ENCODE measurements at places on chromosomes 3 and 15.

- no peak for DNase-seq
Observed at GRCh38 chr15:88661041-88661700, 22.4 kb downstream of the ISG20 start.

DNA sequence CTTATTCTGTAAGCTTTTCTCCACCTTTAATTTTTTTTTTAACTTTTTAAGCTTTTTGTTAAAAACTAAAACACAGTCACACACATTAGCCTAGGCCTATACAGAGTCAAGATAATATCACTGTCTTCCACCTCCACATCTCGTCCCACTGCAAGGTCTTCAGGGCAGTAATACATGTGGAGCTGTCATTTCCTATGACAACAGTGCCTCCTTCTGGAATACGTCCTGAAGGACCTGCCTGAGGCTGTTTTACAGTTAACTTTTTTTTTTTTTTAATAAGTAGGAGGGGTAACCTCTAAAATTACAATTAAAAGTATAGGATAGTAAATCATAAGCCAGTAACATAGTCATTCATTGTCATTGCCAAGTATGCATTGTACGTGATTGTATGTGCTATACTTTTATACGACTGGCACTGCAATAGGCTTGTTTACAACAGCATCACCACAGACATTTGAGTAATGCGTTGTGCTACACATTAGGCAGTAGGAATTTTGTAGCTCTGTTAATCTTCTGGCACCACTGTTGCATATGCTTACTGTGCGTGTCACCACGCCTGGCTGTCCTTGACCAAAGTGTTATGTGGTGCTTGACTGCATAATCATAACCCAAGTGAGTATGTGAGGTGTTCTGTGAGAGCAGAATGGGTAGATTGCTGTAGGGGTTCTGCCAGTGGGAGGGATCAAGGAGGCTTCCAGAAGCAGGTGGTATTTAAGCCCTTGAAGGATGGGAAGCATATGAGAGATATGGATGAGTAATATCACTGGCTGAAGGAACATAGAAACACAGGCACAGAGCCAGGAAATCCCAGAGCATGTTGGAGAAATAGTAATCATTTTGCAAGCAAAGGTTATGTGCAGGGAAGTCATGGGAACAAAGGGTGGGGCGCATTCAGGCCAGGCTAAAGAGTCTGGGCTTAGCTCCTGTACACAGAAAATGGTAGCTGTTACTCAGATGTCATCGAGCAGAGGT is 18.3 kb downstream of the FBXO22 start:
- no peak for DNase-seq

- no peak for DNase-seq
Observed at GRCh38 chr15:61521953-61522352, 292.9 kb upstream of the RORA start.

DNA sequence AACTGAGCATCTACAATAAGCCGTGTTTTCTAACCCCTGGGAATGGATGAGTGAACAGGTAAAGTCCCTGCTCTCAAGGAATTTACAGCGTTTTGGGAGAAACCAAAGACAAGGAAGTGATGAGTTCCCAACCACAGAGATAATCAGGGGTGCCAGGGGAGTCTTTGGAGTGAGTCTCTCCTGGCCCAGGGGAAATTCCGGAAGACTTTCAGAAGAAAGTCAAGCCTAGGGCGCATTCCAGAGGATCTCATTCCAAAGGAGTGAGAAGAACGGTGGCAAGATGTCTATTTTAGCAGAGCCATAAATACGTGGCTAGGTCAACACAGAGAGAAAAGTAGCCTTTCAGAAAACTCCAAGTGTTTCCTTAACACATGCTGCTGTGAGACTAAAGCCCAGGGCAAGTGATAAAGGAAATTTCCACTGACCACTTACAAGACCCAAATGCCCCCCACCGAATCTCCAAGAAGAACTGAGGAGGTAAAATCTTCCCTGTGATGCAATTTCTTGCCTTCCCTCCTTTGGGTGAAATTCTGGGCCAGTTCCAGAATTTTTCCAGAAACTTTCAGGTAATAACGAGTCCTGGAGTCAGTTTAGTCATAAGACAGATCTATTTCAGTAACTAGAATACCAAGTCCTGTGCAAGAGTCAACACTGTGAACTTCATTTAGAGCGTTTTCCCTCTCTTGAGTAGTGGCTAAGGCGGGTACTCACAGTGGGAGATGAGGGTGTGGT is 437.4 kb downstream of the NR2F2 start:
- DNase-seq: no peak

DNA sequence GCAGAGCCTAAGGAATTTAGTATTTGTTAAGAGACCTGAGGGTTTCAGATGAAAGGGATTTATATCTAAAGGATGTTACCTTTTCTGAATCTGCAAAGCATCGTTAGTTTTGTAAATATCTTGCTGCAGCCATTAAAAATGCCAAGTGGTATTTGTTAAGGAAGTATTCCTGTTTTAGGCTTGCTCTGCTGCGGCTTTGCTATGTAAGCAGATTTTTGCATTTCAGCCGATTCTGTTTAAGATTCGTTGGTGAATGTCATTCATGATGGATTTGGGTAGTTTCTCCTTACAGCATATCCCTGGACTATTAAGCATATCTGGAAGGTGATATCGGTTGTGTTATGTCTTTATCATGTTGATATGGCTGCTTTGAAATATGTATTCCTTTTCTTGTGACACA is 1.0 kb downstream of the USP8 start:
- DNase-seq: no peak

- DNase-seq: no peak
Observed at GRCh38 chr3:175868626-175869025, 1009.5 kb downstream of the NAALADL2 start.

- no peak for DNase-seq
Observed at GRCh38 chr3:197239857-197240256, 58.6 kb downstream of the DLG1 start.

- DNase-seq: no peak
Observed at GRCh38 chr3:72722930-72723726, 125.1 kb downstream of the SHQ1 start.

- DNase-seq: no peak
Observed at GRCh38 chr3:61857297-61857696, 295.9 kb downstream of the PTPRG start.

DNA sequence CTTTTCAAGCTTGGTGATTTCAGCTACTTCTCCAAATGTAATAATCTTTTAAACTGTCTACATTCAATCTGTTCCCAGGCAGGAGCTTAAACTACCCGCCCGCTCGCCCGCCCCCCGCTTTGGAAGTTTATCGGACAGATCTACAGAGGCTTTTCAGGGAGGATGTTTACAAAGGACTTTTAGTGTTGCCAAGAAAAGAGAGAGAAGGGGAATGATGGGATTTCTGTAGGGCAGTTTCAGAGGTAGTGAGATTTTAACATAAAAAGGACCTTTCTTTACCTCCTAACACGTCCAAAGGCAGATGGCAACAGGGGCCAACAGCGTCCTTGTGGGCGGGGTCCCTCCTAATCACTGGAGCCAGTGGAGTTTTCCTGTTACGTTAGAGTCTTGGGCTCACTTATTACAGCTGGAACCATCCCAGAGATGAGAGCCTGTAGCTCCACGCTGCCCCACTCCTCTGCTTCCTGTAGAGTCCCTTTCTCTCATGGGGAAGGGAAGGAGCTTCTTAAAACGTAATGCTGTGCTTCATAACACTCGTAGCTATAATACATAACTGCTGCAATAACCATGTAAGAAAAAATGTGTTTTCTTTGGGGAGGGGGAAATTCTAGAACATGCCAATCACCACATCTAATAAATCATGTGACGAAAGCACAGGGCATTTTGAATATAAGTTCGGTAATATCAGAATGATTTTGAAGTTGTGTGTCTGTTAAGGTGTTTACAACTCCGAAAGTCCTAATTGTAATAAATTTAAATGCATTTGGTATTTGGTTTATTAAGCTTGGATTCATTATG is 30.9 kb downstream of the HES1 start:
- DNase-seq: no peak
